Fibroblast of villous mesenchyme (primary cell): ENCODE measurements at places on chromosomes 3 and 15.

DNA sequence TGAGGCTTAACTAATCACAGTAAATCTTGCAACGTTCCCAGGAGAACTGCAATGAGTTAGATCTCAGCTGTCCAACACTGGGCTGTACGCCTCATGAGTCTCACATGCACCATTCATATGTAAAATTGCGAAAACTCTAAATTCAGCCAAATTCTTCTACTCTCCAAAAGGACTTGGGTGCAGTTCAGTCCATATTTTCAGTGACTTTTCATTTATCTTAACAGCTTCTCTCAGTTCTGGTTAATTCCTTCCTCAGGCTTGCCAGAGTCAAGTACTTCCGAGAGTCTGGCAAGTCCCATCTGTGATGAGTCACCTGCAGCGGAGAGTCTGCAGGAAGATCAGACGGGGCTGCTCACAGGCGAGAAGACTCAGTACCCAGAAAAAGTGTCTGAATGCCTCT is 11.5 kb downstream of the CCDC80 start:
- DNase-seq = peak; percentile 92

- DNase-seq = peak; percentile 100
Observed at GRCh38 chr3:188950832-188951489, 220.8 kb upstream of the TPRG1 start.

DNA sequence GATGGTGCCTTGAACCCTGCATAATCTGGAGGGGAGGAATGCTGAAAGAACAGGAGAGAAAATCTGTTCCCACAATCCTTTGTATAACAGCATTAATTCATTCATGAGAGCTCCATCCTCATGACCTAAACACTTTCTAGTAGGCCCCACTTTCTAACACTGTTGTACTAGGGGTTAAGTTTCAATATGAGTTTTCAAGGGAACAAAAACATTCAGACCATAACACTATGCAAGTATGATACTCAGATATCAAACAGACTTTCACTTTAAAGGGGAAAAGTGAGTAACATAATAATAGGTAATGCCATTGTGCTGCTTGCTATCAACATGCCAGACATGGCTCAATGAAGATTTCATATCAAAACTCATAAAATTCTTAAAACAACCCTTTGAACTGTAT is 32.4 kb upstream of the PLSCR2 start:
- DNase-seq = no peak

DNA sequence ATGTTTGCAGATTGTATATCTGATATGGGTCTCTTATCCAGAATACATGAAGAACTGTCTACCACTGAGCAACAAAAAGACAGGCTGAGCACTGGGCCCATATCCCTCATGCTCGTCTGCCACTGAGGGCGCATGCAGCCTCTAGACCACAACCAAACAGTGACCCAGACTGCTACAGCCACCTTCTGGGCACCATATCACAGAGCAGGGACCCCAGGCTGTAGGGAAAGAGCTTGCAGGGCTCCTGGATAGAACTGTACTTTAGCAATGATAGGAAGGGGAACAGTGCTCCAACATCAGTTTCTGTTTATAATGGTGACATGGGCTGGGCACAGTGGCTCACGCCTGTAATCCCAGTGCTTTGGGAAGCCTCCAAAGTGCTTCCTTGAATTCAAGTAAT is 40.2 kb upstream of the TMEM87A start:
- DNase-seq = no peak

- DNase-seq = no peak
Observed at GRCh38 chr3:15602146-15602536, 596 bp downstream of the BTD start.

GRCh38 chr3:21188459-21188858 is 562.6 kb downstream of the ZNF385D start:
- DNase-seq = no peak

DNA sequence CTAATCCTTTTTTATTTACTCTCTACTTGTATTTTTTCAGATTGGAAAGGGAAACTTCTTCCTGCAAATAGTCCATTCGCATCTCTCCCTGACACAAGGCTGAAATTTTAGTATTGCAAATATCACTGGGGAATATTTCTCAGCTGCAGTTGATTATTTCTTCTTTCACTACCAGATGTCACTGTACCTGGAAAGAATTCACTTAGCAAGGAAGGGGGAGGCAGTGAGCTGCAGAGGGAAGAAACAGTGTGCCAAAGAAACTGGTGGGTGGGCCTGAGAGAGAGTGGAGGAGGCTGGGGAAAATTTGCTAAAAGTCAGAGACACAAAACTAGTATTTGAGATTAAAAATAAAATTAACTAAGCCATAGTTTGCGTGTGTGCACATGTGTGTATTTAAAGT is 142.3 kb upstream of the STT3B start:
- DNase-seq = no peak

GRCh38 chr3:193096076-193096475 is 144.9 kb upstream of the PLAAT1 start:
- DNase-seq = no peak

GRCh38 chr3:32284443-32285212 is 46.1 kb downstream of the CMTM8 start:
- DNase-seq = no peak

GRCh38 chr3:2071531-2071930 is 27.1 kb upstream of the CNTN4 start:
- DNase-seq = no peak

GRCh38 chr3:182081096-182081495 is 369.4 kb downstream of the SOX2 start:
- no peak for DNase-seq

DNA sequence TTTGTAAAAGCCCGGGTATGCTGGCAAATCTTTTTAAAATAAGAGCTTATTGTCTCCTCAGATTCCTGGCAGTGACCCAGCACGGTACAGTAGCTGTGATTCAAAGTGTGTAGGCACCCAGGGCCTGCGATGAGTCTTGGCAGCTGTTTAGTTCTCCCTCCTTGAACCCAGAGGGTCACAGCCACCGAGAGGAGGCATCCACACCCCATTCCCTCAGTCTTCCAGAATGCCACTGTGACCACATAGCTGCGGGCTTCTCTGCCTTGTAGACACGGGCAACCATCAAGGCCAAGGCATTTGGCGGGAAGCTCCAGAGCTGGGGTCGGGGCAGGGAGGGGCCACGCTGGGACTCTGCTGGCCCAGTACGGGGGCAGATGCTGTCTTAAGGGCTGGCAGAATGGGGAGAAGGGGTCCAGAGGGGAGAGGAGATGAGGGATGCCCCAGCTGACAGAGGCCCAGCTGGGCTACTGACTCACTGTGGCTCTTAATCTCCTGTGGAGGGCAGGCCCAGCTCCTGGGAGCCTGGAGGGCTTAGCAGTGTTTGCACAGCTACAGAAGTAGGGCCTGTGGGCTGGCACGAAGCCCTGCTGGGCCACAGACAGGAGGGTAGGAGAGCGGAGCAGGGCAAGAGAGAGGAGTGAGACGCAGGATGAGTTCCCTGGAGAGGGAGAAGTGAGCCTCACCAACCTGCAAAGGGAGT is 68.8 kb upstream of the DLG1 start:
- peak; percentile 89 for DNase-seq

GRCh38 chr3:118942671-118943070 is 92.0 kb downstream of the IGSF11 start:
- DNase-seq = no peak

- no peak for DNase-seq
Observed at GRCh38 chr3:48993834-48994233, 3.8 kb downstream of the P4HTM start.

GRCh38 chr3:136730595-136731273 is 21.4 kb downstream of the STAG1 start:
- DNase-seq = no peak

- peak; percentile 88 for DNase-seq
Observed at GRCh38 chr3:58072052-58072762, 64.0 kb downstream of the FLNB start.

DNA sequence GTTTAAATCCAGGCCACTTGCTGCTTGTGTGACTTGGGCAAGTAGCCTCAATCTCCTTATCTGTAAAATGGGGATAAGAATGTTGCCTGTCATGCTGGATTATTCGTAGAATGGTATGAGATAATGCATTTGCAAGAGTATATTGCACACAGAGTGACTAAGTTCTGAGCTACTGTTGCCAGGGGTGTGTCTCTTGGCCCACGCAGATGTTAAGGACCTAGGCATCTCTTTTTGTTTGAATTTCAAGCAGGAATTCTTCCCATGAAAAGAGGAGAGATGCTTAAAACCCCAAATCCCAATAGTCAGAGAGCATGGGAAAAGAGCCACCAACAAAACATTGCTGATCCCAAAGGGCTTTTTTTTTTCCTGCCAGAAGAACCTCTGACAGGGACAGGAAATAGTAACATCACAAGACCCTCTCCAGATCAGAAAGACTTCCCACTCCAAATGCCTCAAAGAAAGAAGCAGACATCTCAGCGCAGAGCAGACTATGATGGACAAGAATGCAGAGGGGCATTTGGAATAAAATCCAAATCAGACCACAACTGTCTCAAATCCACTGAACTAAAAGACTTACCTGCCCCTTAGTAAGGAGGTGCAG is 90.5 kb downstream of the MRPL46 start:
- no peak for DNase-seq

- DNase-seq = no peak
Observed at GRCh38 chr3:186571644-186572013, 1.1 kb downstream of the DNAJB11 start.

GRCh38 chr3:63067999-63068645 is 192.9 kb upstream of the CADPS start:
- DNase-seq = peak; percentile 42

GRCh38 chr3:48599077-48599501 is 4.0 kb upstream of the COL7A1 start:
- no peak for DNase-seq

- DNase-seq = no peak
Observed at GRCh38 chr3:48597408-48597800, 2.3 kb upstream of the COL7A1 start.

- DNase-seq = no peak
Observed at GRCh38 chr15:71187078-71187477, 71.8 kb downstream of the THSD4 start.

- DNase-seq = no peak
Observed at GRCh38 chr3:87949189-87949878, 109.5 kb downstream of the CGGBP1 start.

DNA sequence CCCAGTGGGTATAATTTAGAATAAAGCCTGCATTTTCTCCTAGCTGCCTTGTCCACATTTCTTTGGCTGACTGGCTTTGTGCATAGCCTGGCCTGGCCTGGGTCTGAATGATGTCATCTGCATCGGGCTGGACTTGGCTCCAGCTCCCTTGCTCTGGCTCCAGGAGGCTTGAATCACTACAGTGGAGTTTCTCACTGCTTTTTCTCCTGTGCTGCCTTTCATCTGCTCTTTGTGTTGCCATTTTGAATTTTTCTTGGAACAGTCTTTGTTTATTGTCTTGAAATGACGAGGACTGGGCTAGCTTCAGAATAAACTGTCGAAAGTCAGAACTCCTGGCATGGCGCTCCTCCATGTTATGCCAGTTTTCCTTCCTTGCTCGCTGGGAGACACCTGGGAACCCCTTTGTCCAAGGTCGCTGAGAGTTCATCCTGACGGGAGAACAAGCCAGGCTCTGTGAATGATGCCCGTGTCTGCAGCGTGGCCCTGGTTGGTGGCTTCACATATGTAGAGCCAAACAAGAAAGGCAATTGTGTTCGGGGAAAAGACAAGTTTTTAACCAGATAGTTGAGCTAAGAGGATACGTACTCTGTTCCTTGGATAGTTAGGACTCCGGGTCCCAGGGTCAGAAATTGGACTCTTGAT is 258.9 kb downstream of the PDZRN3 start:
- no peak for DNase-seq

- DNase-seq = no peak
Observed at GRCh38 chr3:175486255-175486654, 627.1 kb downstream of the NAALADL2 start.

- no peak for DNase-seq
Observed at GRCh38 chr15:32659340-32660155, 18.0 kb downstream of the SCG5 start.
